Testis (tissue), 5 donors: ENCODE measurements at places on chromosomes 16 and 17.
A peak's percentile ranks its signal among the peaks of the same experiment; 100 is the strongest.

GRCh38 chr17:75511610-75512575, 3.4 kb downstream of the CASKIN2 start:
- H3K4me3 ChIP-seq: no peak overlapping the region
- no peaks in the 10 kb centered on the region for H3K27me3 ChIP-seq
- H3K27ac ChIP-seq: peak overlapping the region; percentile 30

DNA sequence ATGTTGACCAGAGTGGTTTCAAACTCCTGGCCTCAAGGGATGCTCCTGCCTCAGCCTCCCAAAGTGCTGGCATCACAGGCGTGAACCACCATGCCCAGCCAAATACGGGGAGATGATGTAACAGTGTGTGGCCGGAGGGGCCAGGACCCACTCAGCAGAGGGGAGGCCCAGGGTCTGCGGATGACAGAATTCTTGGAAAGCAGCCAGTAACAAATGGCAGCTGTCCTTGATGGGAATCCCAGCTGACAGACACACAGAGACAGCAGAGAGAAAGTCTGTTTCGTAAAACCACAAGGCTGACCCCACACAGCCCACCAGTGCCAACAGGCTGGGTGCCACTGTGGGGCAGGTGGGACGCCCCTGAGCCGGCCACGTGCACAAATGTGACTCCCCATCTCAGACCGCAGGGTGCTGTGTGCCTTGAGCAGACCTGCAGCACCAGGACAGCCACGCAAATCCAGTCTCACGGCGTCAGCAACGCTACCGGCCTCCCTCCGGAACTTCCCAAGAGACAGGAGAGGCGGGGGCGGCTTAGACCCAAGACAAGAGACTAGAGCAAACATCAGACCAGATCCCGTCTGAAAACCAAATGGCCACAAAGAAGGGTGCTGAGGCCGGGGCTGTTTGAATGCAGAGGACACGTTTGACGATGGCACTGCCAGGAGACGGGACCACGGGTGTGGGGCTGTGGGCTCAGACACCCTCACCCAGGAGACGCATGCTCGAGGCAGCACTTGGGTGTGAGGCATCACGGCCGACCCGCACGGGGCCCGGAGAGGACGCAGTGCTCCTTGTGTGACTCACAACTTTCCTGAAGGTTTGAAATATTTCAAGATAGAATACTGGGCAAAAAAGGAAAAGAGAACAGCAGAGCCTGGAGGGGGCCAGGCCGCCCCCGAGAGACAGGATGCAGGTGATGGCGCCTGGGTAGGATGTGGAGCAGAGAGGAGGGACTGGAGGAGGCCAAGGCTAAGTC, 24.6 kb downstream of the CTU2 start:
- no peaks in the 10 kb centered on the region for H3K4me1 ChIP-seq
- H3K36me3 ChIP-seq: no peaks in the 10 kb centered on the region
- no peaks in the 10 kb centered on the region for H3K27me3 ChIP-seq
- no peak overlapping the region for H3K4me3 ChIP-seq
- H3K27ac ChIP-seq: no peak overlapping the region
- no peak for DNase-seq

- DNase-seq: no peak
- no peaks in the 10 kb centered on the region for H3K36me3 ChIP-seq
- H3K4me3 ChIP-seq: no peak overlapping the region
- H3K4me1 ChIP-seq: no peaks in the 10 kb centered on the region
- no peaks in the 10 kb centered on the region for H3K27me3 ChIP-seq
Measured at GRCh38 chr17:71765437-71765836, 355.4 kb upstream of the SOX9 start.

- H3K27ac ChIP-seq: peak overlapping the region; percentile 78
- no peaks in the 10 kb centered on the region for H3K27me3 ChIP-seq
- peak overlapping the region; percentile 69 for H3K4me3 ChIP-seq
- DNase-seq: no peak
Measured at GRCh38 chr17:2042390-2042847, 597 bp downstream of the OVCA2 start.

- H3K27me3 ChIP-seq: no peaks in the 10 kb centered on the region
- no peaks in the 10 kb centered on the region for H3K36me3 ChIP-seq
- peak overlapping the region; percentile 91 for H3K4me3 ChIP-seq
- H3K27ac ChIP-seq: peak overlapping the region; percentile 92
- DNase-seq: no peak
- H3K4me1 ChIP-seq: peaks cover 14% of the 10 kb centered on the region
Measured at GRCh38 chr17:51165680-51166197, 472 bp upstream of the NME2 start.

DNA sequence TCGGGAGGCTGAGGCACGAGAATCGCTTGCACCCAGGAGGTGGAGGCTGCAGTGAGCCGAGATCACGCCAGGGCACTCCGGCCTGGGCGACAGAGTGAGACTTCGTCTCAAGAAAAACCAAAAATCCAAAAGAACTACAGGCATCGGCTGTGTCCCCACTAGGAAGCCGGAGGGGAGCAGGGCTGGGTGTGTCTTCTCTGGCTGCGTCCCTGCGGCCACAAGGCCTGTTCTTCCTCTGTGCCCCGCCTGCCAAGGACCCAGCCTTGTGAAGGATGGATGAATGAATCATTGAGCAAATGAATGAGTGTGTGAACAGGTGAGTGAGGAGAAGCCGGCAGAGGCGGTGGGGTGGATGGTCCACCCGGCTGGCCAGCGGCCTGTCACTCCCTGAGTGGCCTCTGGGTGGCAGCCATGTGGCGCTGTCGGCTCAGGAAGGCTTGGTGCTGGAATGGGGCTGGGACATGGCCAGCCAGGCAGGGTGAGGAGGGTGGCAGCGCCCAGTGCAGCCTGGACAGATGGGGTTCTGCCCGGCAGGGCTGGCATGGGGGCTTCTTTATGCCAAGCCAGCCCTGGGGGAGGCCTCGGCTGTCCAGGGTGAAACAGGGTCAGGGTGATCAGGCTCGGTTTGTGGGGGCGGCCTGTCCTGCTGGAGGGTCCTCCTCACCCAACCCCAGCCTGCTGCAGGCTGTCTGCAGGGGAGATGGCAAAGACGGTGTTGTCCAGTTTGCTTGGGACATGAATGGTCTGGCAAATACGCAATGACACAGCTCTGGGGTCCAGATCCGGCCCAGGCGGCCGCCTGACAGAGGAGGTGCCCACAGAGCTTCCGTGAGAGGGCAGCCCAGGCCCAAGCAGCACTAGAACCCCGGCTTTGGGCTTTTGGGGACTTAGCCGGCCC, 21.7 kb downstream of the SLC25A10 start:
- no peaks in the 10 kb centered on the region for H3K27me3 ChIP-seq
- H3K4me1 ChIP-seq: no peaks in the 10 kb centered on the region
- DNase-seq: peak; percentile 85
- no peaks in the 10 kb centered on the region for H3K36me3 ChIP-seq
- H3K4me3 ChIP-seq: no peak overlapping the region
- no peak overlapping the region for H3K27ac ChIP-seq

DNA sequence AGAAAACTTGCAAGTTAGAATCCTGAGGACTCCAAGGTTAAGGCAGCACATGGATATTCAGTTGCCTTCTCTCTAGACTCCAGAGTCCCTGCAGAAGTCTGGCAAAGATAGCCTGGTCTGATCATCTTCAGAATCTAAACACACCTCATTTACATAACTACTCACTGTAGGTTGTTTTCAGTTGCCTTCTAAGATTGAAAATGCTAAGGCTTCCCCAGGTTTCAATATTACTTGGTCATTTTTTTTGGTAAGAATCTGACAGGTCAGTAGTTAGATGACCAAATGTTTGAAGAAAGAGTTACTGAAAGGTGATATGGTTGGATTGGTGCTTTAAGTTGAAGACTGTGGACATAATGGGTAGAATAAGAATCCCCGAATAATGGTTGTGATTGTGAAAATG, 205.4 kb upstream of the KCNJ16 start:
- H3K36me3 ChIP-seq: no peaks in the 10 kb centered on the region
- DNase-seq: no peak
- H3K4me3 ChIP-seq: no peak overlapping the region
- H3K4me1 ChIP-seq: no peaks in the 10 kb centered on the region

DNA sequence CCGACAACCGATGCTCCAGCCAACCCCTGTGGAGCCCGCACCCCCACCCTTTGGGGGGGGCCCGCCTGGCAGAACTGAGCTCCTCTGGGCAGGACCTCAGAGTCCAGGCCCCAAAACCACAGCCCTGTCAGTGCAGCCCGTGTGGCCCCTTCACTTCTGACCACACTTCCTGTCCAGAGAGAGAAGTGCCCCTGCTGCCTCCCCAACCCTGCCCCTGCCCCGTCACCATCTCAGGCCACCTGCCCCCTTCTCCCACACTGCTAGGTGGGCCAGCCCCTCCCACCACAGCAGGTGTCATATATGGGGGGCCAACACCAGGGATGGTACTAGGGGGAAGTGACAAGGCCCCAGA, 17.9 kb downstream of the NGFR start:
- H3K27ac ChIP-seq: no peak overlapping the region
- H3K27me3 ChIP-seq: no peaks in the 10 kb centered on the region
- DNase-seq: no peak

DNA sequence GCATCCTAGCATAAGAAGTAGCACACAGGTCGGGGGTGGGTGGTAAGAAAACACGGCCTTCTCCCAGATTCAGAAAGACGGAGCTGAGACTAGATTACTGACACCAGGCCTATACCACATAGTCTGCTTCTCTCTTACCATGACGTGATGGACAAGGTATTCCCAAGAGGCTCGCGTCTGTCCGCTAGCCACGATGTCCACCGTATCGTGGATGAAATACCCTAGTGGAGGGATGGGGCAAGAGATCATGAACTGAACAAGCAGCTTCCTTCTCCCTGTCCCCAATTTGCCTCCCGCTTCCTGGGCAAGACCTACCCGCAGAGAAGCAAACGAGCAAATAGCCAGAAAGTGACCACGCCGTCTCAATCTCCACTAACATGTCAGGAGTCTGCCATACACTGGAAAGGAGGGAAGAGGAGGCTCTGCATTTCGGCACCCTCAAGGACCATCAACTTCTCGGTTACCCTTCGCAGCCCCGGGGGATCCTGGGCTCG, 820 bp downstream of the TLCD1 start:
- no peak overlapping the region for H3K27ac ChIP-seq
- no peak for DNase-seq
- H3K36me3 ChIP-seq: no peaks in the 10 kb centered on the region
- peak overlapping the region; percentile 71 for H3K4me3 ChIP-seq
- H3K4me1 ChIP-seq: peaks cover 32% of the 10 kb centered on the region
- no peaks in the 10 kb centered on the region for H3K27me3 ChIP-seq

DNA sequence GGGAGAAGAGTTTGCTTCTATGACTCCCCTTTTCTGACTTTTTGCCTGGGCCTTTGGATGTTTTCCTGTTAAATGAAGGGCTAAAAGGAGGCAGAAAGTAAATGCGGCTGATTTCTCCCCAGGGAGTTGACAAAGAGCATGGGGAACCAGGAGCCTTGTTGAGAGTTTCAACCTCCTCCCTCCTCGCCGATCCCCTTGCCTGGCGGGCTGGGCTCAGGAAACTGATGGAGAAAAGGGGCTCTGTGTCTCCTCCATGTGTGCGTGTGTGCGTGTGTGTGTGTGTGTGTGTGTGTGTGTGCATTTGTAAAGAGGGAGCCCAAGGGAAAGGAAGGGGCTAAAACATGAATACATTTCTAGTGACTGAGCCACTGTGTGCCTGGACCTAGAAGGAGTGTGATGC, 94.5 kb downstream of the ZDHHC7 start:
- no peak for DNase-seq
- no peaks in the 10 kb centered on the region for H3K27me3 ChIP-seq
- H3K4me1 ChIP-seq: peaks cover 41% of the 10 kb centered on the region
- H3K36me3 ChIP-seq: no peaks in the 10 kb centered on the region
- H3K4me3 ChIP-seq: no peak overlapping the region
